ENCODE measurements at places on chromosomes 6 and 20.

- DNase-seq, result no peak
These were observed 121.9 kb upstream of the BTN3A2 start for GRCh38 chr6:26243132-26243531.

GRCh38 chr20:51143652-51144051 lies 120.7 kb upstream of the KCNG1 start:
- no peak for DNase-seq

GRCh38 chr6:121614115-121614514 lies 178.7 kb downstream of the GJA1 start:
- DNase-seq, result no peak

DNA sequence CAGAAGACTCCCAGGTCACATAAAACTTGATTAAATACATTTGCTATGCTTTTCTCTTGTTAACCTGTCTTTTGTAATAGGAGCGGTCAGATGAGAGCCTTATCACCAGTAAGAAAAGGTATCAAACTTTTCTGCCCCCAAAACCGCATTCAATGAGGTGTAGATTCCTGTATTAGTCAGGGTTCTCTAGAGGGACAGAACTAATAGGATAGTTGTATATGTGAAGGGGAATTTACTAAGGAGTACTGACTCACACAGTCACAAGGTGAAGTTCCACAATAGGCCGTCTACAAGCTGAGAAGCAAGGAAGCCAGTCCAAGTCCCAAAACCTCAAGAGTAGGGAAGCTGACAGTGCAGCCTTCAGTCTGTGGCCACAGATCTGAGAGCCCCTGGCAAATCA lies 32.7 kb downstream of the PTPRK start:
- DNase-seq, result no peak

- DNase-seq, result no peak
These were observed 16.8 kb downstream of the TNFRSF21 start for GRCh38 chr6:47292944-47293343.

DNA sequence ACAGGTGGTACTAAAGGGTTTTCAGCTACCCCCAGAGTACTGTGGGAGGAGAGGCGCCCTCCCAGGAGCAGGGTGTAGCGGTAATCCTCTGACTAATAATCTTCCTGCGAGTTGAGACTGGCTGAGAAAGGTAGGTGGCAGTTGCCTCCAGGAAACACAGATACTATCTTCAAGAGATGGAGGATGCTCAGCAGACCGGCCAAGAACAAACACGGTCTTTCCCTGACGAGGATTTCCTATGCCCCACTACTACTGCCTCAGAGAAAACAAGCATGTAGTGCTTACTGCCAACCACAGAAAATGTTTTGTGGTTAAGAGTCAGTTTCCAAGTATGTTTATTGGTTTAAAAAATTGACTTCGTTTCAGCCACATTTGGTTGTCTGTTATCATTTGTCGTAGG lies 26.8 kb downstream of the C6orf89 start:
- DNase-seq, result no peak

DNA sequence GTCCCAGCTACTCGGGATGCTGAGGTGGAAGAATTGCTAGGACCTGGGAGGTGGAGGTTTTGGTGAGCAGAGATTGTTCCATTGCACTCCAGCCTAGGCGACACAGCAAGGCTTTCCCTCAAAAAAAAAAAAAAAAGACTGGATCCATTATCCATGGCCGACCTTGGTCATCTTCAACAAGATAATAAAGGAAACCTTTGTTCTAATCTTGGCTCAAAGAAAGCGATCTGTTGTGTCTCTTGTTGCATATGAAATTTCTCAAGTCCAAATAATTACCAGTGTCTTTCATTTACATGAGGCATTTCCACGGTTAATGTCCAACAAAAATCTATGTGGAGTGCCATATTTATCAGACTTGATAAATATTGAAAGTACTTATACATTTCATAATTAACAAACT lies 23.7 kb upstream of the KIF16B start:
- no peak for DNase-seq

DNA sequence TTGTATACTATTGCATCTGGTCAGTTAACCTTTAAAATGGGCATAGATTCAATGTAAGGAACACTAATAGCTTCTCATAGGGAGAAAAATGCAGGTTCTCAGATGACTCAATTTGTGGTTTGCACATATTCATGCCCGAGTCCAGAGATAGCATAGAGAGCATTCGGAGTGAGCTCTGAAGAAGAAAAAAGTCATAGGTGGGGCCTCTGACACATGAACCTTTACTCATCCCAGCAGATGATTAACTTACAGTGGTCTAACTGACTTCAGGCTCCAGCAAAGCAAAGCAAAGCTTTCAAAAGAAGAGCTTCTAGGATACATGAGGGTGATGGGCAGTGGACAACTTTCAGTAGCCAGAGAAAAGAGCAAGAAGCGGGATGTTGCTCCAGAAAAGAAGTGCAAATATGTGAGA lies 55.3 kb upstream of the BTN3A2 start:
- DNase-seq, result no peak

- no peak for DNase-seq
These were observed 743.3 kb upstream of the CHD6 start for GRCh38 chr20:42361402-42361970.

DNA sequence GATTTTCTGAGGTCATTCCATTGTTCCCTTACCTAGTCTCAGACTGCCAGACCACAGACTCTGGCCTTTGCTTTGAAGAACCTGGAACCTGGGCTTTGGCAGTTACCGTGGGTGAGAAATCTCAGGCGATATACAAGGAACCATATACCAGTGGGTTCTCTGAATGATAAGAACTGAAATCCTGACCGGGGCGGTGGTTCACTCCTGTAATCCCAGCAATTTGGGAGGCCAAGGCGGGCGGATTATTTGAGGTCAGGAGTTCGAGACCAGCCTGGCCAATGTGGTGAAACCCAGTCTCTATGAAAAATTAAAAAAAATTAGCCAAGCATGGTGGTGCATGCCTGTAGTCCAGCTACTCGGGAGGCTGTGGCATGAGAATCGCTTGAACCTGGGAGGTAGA lies 14.3 kb upstream of the SGK2 start:
- no peak for DNase-seq

DNA sequence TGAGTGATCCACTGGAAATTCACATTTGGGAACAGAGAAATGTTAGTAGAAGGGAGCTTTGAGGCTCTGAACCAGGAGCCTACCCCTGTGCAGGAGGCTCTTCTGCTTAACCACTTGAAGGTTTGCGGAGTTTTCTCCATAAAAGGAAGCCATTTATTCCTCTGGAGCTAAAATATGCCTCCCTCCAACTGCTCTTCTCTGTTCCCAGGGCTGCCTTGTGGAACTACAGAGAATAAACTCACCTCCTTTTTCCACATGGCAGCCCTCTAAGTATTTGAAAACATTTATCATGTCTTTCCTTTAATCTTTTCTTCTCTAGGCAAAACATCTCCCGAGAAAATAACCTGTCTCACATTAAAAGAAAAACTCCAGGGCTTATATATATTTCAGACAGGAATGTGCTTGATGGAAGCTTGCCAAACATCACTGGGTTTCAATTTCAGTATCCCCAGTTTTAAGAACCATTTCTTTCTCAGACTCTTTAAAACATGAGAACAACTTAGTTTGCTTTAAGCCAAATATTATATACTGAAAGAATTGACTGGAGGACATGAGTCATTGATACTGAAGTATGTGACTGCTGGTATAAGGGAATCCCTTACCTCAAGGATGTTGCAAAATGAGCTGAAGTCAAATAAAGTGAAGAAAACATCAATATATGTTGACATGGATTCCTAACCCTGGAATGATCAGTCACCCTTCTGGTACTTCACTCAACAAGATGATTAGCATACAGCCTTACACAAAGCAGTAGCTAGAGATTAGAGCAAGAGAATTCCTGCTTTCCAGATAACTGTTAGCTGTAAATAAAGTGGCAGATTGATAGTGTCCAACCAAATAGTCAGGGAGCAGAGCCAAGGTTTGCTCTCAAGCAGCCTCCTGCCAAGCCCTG lies 74.0 kb downstream of the ZBTB2 start:
- DNase-seq, result no peak

GRCh38 chr20:18019068-18019467 lies 38.6 kb downstream of the OVOL2 start:
- no peak for DNase-seq

DNA sequence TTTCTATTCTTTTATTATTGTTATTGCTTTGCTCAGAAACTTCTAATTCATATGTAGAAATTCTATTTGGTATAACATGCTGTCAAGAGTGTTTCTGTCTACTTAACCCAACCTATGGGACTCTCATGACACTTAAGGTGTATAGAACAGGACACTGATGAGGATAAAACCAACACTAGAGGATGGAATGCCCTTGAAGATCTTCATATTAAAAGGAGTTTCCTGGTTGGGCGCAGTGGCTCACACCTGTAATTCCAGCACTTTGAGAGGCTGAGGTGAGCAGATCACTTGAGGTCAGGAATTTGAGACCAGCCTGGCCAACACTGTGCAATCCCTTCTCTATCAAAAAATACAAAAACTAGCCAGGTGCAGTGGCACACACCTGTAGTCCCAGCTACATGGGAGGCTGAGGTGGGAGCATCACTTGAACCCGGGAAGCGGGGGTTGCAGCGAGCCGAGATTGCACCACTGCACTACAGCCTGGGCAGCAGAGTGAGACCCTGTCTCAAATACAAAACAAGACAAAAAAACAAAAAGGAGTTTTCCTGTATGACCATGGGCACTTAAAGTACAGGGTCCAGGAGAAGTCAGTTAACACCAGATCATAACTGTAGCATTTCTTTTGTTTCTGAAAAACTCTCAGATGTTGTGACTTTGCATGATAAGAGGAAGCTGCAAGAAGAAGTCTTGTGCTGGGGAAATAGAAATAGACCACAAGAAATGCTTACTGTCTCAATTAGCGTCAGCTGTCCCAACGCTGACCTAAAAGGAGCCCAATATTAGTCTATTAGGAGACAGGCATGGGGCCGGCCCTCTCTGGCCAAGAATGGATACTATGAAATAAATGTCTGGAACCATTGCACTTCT lies 38.9 kb upstream of the CD2AP start:
- DNase-seq, result no peak

DNA sequence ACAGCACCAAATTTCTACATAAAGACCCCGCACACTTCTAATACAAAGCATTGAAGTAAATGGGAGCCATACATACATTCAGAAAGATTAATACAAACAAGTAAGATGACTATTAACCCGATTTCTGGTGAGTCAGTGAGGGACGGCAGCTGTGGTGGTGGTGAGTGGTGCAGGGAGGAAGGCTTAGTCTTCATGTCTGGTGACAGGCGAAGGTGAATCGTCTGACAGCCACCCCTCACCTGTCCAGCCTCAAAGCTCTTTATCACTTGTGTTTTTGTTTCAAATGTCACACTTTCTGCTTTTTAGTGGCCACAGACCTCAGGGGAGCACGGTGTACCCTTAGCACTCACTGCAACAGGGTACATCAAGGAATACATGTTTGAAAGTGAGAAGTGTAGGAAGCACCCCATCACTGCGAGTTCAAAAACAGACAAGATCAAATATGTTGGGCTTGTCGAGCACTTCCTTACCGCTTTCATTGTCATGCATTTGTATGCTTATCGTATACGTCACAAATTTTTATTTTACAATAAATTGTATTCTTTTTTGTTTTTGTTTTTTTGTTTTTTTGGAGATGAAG lies 63.5 kb downstream of the IRF4 start:
- no peak for DNase-seq

GRCh38 chr6:32947552-32948465 lies 5.1 kb downstream of the HLA-DMA start:
- peak; percentile 68 for DNase-seq

DNA sequence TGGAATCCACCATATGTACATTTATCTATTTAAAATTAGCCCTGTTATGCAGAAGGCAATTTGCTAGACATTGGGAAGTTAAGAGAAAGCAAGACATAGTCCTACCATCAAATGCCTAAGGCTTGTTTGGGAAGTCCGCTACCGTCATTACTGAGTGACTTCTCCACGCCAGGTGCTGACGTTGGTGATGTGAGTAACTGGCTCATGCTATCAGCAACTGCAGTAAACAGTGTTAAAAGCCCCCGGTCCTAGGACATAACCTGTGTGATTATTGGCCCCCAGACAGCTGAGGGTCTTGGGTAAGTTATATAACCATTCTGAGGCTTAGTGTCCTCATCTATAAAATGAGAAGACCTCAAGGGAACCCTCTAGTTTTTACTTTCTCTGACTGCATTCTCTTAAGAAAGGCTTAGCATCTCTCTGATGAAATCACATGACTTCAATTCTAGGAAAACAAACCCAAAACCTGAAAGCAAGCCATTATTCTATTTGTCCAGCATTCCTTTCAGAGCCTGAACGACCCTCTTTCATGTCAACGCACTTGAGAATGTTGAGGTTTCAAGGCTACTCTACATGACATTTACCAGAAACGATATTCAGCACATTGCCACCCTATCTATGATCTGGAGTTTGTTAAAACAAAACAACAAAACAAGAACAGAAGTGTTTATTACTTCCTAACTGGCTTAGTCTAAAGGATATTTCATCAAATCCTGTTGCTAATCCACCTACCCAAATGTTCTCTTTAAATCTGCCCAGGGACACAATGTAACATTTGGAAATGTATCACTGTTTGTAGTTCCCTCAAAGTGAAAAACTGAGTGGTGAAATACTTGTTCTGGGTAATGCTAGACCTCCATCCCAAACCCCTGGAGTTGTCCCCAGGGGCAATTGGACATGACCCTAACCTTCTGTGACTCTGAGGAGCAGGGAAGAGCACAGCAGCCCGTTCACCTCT lies 133.8 kb downstream of the BTBD3 start:
- DNase-seq, result no peak

- DNase-seq, result no peak
These were observed 41.2 kb downstream of the CEBPB start for GRCh38 chr20:50231854-50232253.

- DNase-seq, result no peak
These were observed 102.7 kb upstream of the TOP1 start for GRCh38 chr20:40925829-40926510.

DNA sequence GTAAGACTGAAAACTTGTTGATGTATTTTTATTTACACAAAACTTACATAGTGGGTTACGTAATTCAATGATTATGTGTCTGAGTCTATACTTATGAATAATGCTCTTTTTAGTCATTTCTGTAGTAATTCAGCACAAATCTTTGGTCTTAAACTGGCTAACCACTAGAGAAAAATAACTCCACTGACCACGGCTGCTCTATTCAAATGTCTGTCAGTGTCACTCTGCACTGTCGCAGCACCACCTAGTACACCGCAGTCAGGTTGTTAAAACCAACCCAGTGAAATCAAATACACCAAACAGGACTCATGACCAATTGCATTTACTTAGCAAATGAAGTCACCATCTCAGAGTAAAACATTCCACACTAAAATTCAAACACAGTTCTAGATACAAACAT lies 93.5 kb upstream of the CCDC28A start:
- DNase-seq, result no peak

- DNase-seq, result no peak
These were observed 9.4 kb downstream of the ABCC10 start for GRCh38 chr6:43436577-43437282.
